ENCODE measurements at places on chromosomes 1 and 21.

- DNase-seq: no peak
Observed at GRCh38 chr1:101253976-101254674, 17.3 kb downstream of the S1PR1 start.

GRCh38 chr1:42745851-42746250 is 5.8 kb upstream of the CLDN19 start:
- DNase-seq: no peak

- no peak for DNase-seq
Observed at GRCh38 chr1:76690766-76691165, 176.5 kb upstream of the ST6GALNAC5 start.

GRCh38 chr1:24945354-24946326 is 15.6 kb upstream of the RUNX3 start:
- DNase-seq: no peak

GRCh38 chr21:24759348-24760075 is 847.8 kb downstream of the MRPL39 start:
- no peak for DNase-seq

DNA sequence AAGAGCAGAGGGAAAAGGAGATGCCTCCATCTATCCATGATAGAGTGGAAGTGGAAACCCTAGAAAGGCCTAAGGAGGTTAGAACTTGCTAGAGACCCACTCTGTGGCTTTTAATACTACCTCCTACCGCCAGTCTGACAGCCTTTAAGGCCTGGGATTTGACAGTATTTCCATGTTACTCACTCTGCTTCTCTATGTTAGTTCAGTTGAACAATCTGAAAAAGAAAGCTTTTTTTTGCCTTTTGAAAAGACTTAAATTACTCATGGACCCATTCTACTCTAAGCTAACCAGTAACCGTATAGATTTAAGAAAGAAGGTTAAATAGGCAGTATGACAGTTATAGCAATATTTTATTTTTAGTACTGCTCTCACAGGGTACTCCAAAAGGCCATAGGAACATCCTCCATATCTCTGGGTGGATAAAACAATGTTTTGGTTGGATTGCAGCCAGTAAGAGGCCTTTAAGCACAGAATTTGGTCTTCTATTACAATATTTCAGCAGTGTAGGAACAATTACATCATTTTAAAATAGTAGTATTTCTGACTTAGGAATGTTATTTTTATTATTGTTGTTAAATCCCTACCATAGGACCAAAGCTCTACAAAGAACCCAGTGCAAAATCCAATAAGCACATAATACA is 15.9 kb upstream of the GPR25 start:
- DNase-seq: no peak

DNA sequence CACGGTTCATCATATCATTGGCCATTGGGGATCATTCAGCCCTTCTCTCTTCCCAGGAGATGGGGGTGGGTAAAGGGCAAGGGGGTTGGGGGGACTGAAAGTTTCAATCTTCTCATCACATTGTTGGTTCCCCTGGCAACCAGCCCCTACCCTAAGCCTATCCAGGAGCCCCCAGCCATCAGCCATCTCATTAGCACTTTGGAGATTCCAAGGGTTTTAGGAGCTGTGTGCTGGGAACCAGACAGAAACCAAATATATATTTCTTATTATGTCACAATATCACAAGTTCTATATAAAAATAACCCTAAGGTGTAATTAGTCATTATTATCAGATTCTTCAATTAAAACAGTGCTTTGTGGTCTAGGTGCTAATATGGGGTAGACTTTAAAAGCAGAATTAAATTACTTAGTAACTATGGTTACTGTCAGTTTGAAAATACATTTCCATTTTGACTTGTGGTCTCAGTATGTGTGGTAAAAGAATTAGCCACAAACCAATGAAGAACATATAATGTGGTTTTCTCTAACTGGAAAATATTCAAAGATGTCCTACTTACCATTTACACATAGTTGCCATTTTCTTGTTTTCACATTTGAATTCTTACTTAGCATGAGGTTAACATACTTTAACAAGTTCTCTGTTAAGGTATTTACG is 28.1 kb downstream of the IL23R start:
- DNase-seq: no peak

- DNase-seq: no peak
Observed at GRCh38 chr1:94322696-94323095, 85.3 kb upstream of the ARHGAP29 start.

GRCh38 chr1:109075531-109076490 is at the start of gene TAF13:
Gene TAF13 (minus strand): TSS chr1:109076003. CDS start chr1:109075947, 56 bp downstream.
- DNase-seq: peak; percentile 93

DNA sequence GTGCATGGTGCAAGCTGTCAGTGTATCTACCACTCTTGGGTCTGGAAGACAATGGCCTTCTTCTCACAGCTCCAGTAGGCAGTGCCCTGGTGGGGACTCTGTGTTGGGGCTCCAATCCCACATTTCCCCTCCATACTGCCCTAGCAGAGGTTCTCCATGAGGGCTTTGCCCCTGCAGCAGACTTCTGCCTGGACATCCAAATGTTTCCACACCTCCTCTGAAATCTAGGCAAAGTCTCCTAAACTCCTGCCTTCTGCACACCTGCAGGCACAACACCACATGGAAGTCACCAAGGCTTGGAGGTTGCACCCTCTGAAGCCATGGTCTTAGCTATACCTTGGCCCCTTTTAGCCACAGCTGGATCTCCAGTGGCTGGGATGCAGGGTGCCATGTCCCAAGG is 31.8 kb upstream of the CITED4 start:
- DNase-seq: no peak

DNA sequence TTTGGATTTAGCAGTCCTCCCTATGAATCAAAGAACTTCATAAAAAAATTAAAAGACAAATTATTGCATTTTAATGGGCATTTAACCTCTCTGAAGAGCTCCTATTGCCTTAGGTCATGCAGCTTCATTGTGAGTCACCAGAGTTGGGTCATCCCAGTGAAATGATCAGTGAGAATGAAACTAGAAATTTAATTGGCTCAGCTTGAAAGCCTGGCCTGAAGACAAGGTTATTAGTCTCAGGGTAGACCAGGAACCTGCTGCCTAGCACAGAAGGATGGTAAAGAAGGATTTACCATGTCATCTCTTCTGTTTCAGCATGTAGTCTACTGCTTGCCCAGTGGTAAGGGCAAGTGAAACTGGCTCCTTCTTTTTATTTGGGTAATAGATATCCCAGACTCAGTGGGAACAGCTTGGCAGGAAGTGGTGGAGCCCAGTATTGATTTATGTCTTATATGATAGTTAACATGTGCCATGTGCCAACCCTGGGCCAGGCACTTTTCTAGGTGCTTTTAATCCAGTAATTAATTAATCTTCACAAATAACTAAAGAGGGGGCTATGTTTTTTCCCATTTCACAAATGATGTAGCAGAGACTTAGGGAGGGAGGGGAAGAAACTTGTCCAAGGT is 23.6 kb downstream of the LAMC2 start:
- DNase-seq: no peak

Data from ovary (tissue), 10 donors.